Psoas muscle (tissue), 8 donors: ENCODE measurements at places on chromosomes 3 and 15. TPM values are rescaled to one million over a fixed set of nuclear protein-coding genes. Genes with fewer than 3 reads are reported as not detected.

DNA sequence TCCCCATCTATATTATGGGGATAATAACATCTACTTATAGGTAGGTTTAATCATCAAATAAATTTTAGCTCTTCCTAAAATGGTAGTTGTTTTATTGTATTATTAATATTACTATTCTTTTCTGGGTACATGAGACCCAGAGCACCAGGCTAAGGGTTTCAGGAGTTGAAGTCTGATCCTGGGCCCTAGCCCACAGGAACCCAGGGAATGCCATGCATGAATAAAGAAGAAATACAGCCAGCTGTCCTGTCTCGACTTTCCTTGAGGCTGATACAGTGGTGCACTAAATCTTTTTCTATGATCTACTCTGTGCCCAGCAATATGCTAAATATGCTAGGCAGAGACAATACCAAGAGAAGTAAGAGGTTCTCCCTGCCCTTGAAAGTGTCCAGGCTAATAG lies 72.1 kb upstream of the ATP2C1 start:
- H3K27me3 ChIP-seq = no peaks in the 10 kb centered on the region
- no peak overlapping the region for H3K27ac ChIP-seq
- no peak for DNase-seq
- H3K4me1 ChIP-seq = no peaks in the 10 kb centered on the region

- DNase-seq = no peak
- H3K36me3 ChIP-seq = no peaks in the 10 kb centered on the region
- no peaks in the 10 kb centered on the region for H3K27me3 ChIP-seq
- H3K27ac ChIP-seq = no peak overlapping the region
These were observed 348.0 kb downstream of the VPS13C start for GRCh38 chr15:61712129-61712759.

The KIF23 gene
- 0.46 TPM for total RNA-seq

GRCh38 chr3:45553469-45553974 lies 41.0 kb upstream of the LIMD1 start:
- no peaks in the 10 kb centered on the region for H3K27me3 ChIP-seq
- H3K4me1 ChIP-seq = peaks cover 75% of the 10 kb centered on the region
- DNase-seq = peak; percentile 61

- no peak overlapping the region for H3K27ac ChIP-seq
- DNase-seq = no peak
- H3K4me3 ChIP-seq = no peak overlapping the region
- peaks cover 2% of the 10 kb centered on the region for H3K36me3 ChIP-seq
- H3K4me1 ChIP-seq = peaks cover 7% of the 10 kb centered on the region
These were observed 11.5 kb downstream of the APH1B start for GRCh38 chr15:63288778-63289378.

The SERPINI1 gene
- 3.6 TPM for total RNA-seq
